ENCODE measurements at places on chromosomes 3 and 15.
A peak's percentile ranks its signal among the peaks of the same experiment; 100 is the strongest.

- no peak for DNase-seq
Observed at GRCh38 chr15:42825599-42825998, 88.7 kb upstream of the CDAN1 start.

GRCh38 chr15:32738666-32739065 lies 20.9 kb downstream of the GREM1 start:
- no peak for DNase-seq

GRCh38 chr3:184651904-184652303 lies 60.0 kb downstream of the MAGEF1 start:
- DNase-seq, result no peak

DNA sequence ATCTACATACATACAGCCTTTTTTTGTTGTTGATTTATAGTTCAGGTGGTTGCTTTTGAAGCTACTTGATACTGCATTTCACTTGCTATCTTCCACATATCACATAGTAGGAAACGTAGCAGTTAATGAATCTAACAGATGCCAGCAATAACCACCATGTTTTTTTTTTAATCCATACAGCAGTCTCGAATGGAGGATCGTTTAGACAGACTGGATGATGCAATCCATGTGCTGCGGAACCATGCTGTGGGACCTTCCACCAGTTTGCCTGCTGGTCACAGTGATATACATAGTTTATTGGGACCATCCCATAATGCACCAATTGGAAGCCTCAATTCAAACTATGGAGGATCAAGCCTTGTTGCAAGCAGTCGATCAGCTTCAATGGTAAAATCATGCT lies 123.2 kb upstream of the CGNL1 start:
- no peak for DNase-seq

DNA sequence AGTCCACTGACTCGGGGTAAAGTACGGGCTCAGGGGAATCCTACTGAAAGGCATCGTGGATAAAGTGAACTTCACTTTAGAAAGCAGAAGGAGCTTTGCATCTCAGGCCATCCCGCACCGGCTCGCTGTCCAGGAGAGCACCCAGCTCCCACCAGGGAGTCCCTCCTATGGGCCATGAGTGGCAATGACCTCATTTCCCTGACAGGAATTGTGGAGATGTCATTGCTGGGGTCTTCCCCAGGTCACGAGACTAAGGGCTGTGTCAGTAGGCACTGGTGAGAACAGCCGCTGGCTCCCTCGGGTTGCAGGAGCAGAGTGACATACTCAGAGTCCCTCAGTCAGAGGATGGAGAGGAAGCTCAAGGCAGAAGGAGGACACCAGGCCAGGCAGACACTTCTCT lies 97.3 kb downstream of the XXYLT1 start:
- no peak for DNase-seq

GRCh38 chr15:82871358-82871757 lies 61.9 kb downstream of the WHAMM start:
- no peak for DNase-seq

GRCh38 chr15:68674975-68675374 lies 96.2 kb downstream of the CORO2B start:
- DNase-seq, result no peak

DNA sequence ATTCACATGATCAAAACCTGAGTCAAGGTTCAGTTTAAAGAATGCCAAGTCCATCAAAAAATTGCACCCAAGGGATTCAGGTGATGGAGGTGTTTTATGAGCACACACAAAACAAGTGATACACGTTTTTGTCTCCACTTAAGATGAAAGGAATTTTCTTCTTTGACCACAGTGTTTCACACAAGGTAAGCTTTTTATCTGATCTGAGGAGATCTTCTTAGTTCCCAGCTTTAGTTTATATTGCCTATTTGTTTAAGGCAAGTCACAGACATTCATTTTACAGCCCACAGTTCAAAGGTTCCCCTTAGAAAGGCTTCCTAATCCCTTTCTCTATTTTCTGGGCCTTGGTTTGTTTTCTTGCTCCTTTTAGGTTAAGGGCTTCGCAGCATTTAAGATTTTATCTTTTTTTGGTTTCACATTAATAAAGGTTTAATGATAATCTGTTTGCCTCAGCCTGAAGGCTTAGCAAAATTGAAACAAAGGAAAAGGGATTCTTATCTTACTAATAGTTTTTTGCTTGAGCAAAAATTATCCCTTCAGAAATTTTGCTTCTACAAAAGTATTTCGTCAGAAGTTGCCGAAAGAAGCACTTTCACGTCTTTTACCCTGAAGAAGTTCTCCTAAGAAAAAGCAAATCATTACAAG lies 420.5 kb upstream of the NAALADL2 start:
- no peak for DNase-seq

DNA sequence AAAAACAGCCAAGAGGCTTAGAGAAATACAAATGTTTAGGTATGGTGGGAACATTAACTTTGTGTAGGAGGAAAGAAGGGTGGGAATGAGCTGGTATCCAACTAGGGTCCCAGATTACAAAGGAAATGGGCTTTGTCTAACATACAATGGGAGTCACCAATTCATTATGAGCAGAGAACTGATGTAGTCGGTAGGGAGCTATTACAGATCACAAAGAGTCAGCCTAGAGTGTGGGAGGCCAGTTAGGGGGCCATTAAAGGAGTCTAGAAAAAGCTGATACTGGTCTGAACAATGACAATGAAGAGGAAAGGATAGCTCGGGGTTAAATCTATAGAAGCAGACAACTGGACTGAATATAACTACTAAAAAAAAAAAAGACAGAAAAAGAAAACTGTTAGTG lies 15.5 kb downstream of the ANO10 start:
- no peak for DNase-seq

- no peak for DNase-seq
Observed at GRCh38 chr15:80659375-80659774, 35.7 kb upstream of the ABHD17C start.

- DNase-seq, result no peak
Observed at GRCh38 chr15:83555383-83555782, 98.5 kb upstream of the ADAMTSL3 start.

GRCh38 chr3:151856118-151856517 lies 17.3 kb upstream of the SUCNR1 start:
- no peak for DNase-seq

- no peak for DNase-seq
Observed at GRCh38 chr3:186717039-186717457, at the start of gene KNG1. KNG1 (plus strand) TSS chr3:186717359; CDS start chr3:186717543, 184 bp downstream.

DNA sequence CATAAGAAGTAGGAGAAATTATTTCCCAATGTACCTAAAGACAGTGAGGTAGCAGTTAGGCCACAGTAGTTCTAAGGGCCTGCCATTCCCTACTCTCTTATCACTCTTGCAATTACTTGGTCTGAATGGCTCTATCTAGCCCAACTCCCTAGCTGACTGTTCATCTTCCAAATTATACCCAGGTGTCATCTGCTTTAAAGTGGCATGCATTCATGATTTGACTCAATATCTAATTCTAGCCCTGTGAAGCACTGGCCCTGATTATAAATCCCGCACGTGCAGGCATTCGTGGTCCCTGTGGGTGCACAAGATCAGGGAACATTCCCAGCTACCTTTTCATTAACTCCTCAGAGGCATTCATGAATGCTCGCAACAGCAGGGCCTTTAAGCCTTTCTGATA lies 43.1 kb upstream of the ZNF774 start:
- no peak for DNase-seq

- DNase-seq, result no peak
Observed at GRCh38 chr3:64909011-64909410, 221.2 kb upstream of the ADAMTS9 start.

DNA sequence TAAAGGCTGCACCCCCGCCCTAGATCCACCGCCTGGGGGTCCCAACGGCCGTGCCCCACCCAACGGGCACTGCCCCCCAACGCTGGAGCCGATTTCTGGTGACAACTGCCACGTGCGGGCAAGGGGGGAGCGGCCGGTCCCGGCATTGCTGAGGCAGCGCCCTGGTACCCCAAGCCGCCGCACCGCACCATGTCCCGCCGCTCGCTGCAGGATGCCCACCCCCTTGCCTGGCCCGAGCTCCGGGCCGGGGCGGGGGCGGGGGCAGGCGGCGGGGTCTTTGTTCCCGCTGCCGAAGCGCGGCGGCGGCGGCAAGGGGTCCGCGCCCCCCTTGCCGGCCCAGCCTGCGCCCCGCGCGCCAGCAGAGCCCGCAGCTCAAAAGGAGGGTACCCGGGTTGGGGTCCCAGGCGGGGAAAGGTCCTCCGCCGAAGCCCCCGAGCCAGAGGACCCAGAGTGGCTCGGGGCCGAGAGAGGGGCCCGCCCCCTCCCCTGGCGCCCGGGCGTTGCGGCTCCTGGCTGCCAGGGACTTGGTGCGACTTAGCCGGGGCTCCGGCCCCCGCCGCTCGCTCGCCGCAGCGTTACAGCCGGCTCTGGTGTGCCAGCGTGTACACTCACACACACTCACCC lies 678 bp downstream of the SEMA7A start:
- DNase-seq, result no peak

- DNase-seq, result no peak
Observed at GRCh38 chr3:67529337-67529736, 125.1 kb downstream of the SUCLG2 start.

GRCh38 chr3:184381261-184382224 lies 1.7 kb downstream of the CHRD start:
- DNase-seq, result no peak

- no peak for DNase-seq
Observed at GRCh38 chr3:109070211-109070610, 47.7 kb downstream of the MORC1 start.

DNA sequence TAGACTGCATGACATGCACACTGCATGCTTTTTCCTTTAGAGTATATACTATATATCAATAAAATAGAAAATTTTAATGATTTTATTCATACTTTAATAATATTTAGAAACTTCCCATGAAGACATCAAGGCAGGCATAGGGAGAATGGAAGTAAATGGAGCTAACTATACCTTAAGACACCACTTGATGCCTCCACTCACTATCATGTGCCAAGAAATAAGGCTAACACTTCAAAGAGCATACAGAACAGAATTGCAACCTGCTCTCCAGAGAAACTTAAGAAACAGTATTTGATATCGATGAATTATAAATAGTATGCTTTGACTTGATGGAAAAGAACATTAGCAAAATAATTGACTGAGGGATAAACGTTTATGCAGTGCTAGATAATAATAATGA lies 192.6 kb upstream of the MBNL1 start:
- DNase-seq, result no peak

- DNase-seq, result no peak
Observed at GRCh38 chr3:12979151-12979946, 93.9 kb downstream of the IQSEC1 start.

- no peak for DNase-seq
Observed at GRCh38 chr3:138173769-138174420, 826 bp downstream of the DBR1 start.

GRCh38 chr3:152030320-152030719 lies 156.9 kb downstream of the SUCNR1 start:
- DNase-seq, result no peak

- DNase-seq, result no peak
Observed at GRCh38 chr3:112382543-112383160, 49.7 kb downstream of the CD200 start.

DNA sequence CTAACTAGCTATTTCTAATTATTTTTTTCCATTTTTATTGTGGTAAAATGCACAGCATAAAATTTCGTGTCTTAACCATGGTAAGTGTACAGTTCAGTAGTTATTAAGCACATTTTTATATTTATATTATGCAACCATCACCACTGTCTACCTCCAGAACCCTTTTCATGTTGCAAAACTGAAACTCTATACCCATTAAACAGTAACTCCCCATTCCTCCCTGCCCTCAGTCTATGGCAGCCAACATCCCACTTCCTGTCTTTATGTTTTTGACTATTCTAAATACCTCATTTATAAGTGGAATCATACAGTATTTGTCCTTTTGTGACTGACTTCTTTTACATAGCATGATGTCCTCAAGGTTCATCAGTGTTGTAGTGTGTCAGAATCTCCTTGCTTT lies 25.5 kb downstream of the SLC35A5 start:
- no peak for DNase-seq

DNA sequence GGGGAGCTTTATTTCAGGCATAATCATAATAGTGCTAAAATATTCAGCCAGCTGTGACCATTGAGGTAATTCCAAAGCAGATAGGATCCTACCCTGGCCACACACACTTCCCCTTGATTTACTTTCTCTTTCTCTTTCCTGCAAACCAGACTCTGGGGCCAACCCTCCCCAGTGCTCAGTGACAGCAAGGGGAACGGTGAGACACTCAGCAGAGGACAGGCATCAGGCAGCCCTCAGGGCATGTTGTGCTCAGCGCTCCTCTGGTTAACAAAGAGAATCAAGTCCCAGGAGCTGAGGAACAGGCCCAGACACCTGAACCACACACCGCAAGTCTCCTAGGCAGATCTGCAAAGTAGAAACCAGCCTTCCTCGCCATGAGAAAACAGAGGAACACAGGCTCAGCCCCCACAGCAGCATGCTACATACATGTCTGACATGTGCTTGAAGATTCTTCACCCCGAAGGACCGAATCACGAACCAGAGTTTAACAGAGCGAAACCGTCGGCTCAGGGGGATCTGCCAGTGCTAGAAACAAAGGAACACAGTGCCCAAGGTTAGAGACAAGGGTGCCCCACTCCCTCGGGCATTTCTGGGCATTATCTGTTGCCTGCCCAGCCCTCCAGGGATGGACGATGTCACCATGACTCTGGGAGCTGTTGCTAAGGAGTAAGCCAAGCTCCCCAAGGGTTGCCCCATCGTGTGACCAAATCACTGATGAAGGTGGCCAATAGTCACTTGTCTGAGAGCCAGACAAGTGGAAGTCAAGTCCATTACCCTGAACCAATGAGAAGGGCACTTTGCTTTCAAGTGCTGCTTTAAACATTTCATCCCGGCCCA lies 17.5 kb downstream of the HDC start:
- peak; percentile 20 for DNase-seq

GRCh38 chr3:170572665-170573253 lies 13.1 kb downstream of the SLC7A14 start:
- DNase-seq, result no peak

DNA sequence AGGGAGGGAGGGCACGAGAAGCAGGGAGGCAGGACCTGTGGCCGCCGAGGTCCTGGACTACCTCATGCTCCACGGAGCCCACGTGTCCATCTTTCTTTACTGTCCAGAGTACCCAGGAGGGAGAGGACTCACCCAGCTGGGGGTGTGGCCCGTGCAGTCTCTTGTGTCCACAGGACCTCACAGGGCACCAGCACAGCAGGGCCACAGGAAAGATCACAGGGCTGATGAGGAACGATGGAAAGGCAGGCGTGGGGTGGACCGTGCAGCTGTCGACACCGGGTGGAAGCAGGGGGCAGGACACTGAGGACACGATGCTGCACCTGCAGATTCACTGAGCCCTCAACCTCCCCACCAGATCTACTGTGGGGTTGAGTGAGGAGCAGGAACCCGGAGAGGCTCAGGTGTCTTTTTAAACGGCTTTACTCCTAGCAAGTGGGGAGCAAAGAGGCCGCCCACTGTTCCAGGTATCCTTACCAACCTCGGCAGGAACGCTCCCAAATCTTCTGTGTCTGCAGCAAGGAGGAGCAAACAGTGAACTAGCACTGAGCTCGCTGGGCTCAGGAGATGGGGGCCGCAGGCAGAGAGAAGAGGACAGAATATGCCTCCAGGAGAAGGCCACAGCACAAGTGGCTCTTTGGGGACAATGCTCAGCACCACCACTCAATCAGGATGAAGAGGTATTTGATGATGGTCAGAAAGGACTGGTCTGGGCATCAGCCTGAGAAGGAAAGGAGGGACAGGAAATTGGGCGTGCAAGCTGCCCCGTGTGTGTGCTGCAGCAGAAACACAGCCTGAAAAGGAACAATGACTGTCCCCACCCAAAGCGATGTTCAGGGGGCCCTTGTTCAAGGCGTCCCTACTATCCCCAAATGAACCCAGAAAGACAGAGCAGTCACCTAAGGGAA lies 198.8 kb downstream of the XXYLT1 start:
- no peak for DNase-seq

GRCh38 chr15:34359416-34359815 lies 7.6 kb downstream of the LPCAT4 start:
- DNase-seq, result no peak
